ENCODE measurements at places on chromosomes 1 and 21.

GRCh38 chr1:38191461-38191860 is 144.9 kb upstream of the POU3F1 start:
- no peak for DNase-seq

- DNase-seq = no peak
Measured at GRCh38 chr1:170932236-170932635, 3.1 kb upstream of the MROH9 start.

DNA sequence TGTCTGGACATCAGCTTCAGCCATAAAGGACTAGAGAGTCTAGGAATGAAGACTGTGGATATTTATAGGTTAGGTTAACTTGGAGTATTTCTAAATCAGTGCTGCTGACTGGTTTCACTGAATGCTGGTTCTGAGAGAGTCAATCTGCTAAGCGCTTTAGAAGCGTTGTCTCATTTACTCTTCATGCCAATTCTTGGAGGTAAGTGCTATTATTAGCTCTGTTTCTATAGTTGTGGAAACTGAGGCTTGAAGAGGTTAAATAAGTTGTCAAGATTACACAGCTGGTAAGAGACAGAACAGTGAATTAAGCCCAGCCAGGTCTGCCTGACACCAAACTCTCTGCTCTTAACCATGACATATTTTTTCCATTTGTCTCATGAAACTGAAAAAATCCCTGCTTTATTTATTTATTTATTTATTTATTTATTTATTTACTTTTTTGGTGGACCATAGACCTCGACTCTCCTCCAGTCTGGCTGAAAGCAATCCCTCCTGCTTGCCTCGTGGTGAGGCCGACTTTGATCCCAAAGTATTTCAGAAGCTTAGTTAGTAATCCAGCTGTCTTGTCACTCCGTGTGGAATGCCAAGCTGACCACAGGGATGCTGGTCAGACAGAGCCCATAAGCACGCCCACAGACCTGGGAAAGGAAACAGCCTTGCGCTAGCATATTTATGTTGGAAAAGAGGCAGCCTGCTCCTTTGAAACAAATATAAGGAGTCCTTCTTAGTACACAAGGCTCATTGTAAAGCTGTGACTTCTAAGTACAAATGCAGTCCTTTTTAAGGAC is 16.9 kb downstream of the NTMT2 start:
- DNase-seq = no peak

DNA sequence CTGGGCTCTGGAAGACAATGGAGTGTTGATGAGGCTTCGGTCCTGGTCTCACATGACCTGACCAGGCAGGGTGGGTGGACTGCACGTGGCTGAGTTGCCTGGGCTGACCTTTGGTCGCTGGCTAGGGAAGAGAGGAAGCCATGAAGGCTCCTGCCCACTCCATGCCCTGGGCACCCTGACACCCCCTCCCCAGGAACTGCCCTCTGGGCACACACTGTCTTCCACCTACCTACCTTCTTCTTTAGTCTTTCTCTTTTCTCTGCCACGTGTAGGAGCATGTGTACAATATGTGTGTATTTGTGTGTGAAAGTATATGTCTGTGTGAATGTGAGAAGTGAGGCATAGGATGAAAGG is 15.1 kb downstream of the POU3F1 start:
- no peak for DNase-seq

GRCh38 chr1:31755850-31756492 is 8.2 kb downstream of the ADGRB2 start:
- DNase-seq = no peak

- DNase-seq = no peak
Measured at GRCh38 chr1:207858806-207859205, 52.1 kb downstream of the CD34 start.

GRCh38 chr1:105208581-105208980 is 1458.9 kb downstream of the AMY1C start:
- DNase-seq = no peak

DNA sequence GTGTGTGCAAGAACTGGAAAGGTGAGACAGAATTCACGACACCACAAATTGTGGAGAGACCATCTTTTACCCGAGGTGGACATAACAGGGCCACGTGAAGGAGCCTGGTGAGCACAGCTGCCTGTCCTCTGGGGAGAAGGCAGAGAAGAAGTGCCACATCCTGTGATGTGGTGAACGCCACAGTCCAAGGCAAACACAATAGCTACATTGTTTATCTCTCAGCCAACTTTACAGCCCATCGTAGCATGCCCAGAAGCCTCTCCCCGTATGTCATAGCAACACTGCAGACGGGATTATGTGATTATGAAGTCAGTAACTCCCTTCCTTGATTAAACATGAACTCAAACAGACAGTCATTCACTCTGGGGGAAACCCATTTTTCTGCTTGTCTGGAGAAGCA is 612.2 kb downstream of the SMYD3 start:
- no peak for DNase-seq

- DNase-seq = peak; percentile 31
Measured at GRCh38 chr1:185733818-185734735, at the start of gene HMCN1. Gene HMCN1 (plus strand): TSS chr1:185734391. CDS start chr1:185734780, 389 bp downstream.

- DNase-seq = peak; percentile 30
Measured at GRCh38 chr1:110339407-110340206, 430 bp downstream of the RBM15 start.

GRCh38 chr1:62500210-62500609 is 63.4 kb downstream of the USP1 start:
- no peak for DNase-seq

GRCh38 chr21:28132713-28133112 is 860.0 kb downstream of the LTN1 start:
- no peak for DNase-seq

Measured in CD4-positive, alpha-beta T cell (primary cell).